ENCODE measurements at places on chromosomes 3 and 15.
A peak's percentile ranks its signal among the peaks of the same experiment; 100 is the strongest.

GRCh38 chr15:68371851-68372250 lies 60.1 kb downstream of the ITGA11 start:
- no peaks in the 10 kb centered on the region for H3K27me3 ChIP-seq
- H3K4me1 ChIP-seq, result peaks cover 39% of the 10 kb centered on the region
- H3K4me3 ChIP-seq, result no peak overlapping the region
- no peak overlapping the region for H3K27ac ChIP-seq
- no peaks in the 10 kb centered on the region for H3K36me3 ChIP-seq

GRCh38 chr3:150030841-150031240 lies 60.1 kb upstream of the PFN2 start:
- no peak overlapping the region for H3K4me3 ChIP-seq
- peaks cover 3% of the 10 kb centered on the region for H3K4me1 ChIP-seq
- H3K27me3 ChIP-seq, result no peaks in the 10 kb centered on the region

DNA sequence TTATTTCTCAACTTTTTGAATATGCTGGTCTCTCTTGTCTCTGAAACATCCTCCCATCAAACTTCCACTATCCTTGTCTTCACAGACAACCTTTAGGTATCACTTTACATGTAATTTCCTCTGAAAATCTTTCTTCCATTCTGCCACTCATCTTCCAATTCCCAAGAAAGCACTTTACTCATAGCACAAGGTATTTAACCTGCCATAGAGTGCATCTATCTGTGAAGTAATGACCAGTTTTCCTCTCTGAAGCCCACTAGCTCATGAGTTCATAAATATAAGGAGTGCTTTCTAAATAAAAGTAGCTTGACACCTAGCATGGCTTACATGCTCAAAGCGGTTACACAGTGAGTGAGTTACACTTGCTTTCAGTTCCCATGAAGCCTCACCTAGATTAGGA lies 160.7 kb upstream of the CMC1 start:
- H3K27me3 ChIP-seq, result no peaks in the 10 kb centered on the region
- no peak overlapping the region for H3K4me3 ChIP-seq
- H3K27ac ChIP-seq, result no peak overlapping the region

GRCh38 chr3:106333911-106334618 lies 465.3 kb upstream of the CBLB start:
- no peak for DNase-seq
- H3K36me3 ChIP-seq, result no peaks in the 10 kb centered on the region
- no peak overlapping the region for H3K4me3 ChIP-seq
- H3K27ac ChIP-seq, result no peak overlapping the region
- no peaks in the 10 kb centered on the region for H3K27me3 ChIP-seq

DNA sequence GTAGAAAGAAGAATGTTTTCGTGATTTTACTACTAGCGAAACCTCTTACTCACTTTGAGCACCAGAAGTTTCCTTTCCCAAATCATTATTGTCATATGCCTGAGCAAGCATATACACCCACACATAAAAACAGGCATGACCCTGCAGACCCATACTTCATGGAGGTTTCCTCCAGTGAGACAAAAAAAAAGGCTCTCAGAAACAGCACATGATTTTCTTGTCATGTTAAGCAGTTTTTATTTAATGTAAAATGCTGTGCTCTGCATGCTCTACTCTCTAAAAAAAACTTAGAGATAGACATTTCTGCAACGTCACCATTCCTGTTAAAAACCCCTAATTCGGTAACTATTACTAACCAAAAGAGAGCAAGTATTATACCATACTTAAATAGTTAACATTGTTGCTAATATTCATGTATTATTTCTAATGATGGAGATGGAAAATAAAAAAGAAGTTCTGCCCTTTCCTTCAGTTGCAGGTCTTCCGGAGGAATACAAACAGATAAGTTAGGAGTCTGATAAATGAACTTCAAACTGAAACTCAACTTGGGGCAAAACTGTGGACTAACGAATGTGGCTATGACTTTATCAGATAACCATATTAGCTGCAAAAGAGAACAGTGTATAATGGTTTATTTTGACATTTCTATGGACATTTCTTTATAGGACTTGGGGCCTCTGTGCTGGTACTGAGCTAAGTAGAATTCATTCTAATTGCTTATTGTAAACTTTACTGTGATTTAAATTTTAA lies 15.9 kb downstream of the CD200R1 start:
- no peak for DNase-seq
- H3K27me3 ChIP-seq, result no peaks in the 10 kb centered on the region
- peaks cover 6% of the 10 kb centered on the region for H3K36me3 ChIP-seq
- no peak overlapping the region for H3K27ac ChIP-seq
- H3K4me3 ChIP-seq, result no peak overlapping the region

DNA sequence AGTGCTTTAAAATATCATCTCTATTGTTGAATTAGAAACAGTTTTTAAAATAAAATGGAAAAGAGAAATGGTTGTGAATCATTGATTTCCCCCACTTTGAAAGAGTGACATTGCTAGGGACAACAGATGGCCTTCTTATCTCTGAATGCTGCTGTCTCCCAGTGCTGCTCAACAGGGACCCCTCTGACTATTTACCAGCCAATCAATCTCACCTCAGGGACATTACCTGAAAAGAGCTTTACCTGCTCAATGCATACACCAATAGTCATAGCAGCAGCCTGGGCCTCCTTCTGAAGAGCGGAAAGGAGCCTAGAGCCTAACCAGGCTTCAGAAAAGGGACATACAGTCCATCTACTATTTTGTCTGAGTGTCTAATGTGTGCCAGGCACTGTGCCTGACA lies 162.8 kb downstream of the CGGBP1 start:
- H3K4me1 ChIP-seq, result no peaks in the 10 kb centered on the region
- H3K4me3 ChIP-seq, result no peak overlapping the region
- no peaks in the 10 kb centered on the region for H3K27me3 ChIP-seq

DNA sequence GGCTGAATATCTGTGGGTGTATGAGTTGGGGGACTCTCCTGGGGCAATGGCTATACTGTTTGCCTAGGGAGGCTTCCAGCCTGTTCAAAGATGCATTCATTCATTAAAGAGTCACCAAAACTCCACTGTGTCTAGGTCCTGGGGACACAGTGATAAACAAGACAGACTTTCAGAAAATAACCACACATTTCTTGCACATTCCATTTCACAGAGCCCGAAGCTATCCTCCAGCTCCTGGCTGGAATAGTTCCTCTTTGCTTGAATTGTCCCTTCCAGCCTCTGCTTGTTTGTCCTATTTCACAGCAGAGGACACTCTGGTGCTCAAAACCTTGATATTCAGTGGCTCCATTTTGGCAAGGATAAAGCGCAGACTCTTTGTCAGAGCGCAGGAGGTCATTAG lies 61.7 kb upstream of the ITGA11 start:
- no peaks in the 10 kb centered on the region for H3K36me3 ChIP-seq
- no peak for DNase-seq
- no peaks in the 10 kb centered on the region for H3K4me1 ChIP-seq
- H3K4me3 ChIP-seq, result no peak overlapping the region

- peaks cover 15% of the 10 kb centered on the region for H3K4me1 ChIP-seq
- no peaks in the 10 kb centered on the region for H3K36me3 ChIP-seq
- H3K4me3 ChIP-seq, result no peak overlapping the region
- H3K27ac ChIP-seq, result no peak overlapping the region
- no peak for DNase-seq
Measured at GRCh38 chr3:153903430-153903829, 217.8 kb upstream of the ARHGEF26 start.

GRCh38 chr3:133851266-133851906 lies 44.3 kb downstream of the RAB6B start:
- no peaks in the 10 kb centered on the region for H3K27me3 ChIP-seq
- DNase-seq, result no peak
- no peaks in the 10 kb centered on the region for H3K36me3 ChIP-seq

DNA sequence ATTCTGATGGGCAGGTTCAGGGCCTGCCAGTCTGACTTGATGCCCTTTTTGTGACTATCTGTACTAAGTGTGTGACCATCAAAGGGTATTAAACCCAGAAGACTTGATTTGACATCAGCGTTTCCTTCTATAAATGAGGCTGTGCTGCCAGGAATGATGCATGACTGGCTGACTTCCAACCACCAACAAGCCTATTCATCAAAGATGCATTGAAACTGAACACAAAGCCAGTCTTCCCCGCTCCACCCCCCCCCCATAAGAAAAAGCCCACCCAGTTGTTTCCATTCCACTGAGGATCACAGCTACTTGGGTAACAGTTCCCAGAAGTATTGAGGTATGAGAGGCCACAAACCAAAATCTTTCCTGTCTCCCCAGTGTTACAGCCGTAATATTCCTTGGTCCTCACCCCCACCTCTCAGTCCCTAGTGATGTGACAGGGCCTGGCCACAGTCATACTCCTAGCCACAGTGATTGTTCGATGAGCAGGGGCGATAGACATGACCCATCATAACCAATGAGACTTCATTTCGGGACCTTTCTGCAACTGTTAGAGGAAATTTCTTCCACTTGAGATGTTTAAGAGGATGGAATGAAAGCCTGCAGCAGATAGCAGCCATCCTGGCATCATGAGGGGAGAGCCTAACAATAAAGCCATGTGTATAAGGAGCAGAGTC lies 22.6 kb downstream of the SH3BP5 start:
- H3K36me3 ChIP-seq, result no peaks in the 10 kb centered on the region
- DNase-seq, result no peak
- H3K4me1 ChIP-seq, result peaks cover 17% of the 10 kb centered on the region
- H3K27me3 ChIP-seq, result no peaks in the 10 kb centered on the region

GRCh38 chr3:40913192-40913591 lies 286.1 kb upstream of the CTNNB1 start:
- H3K27ac ChIP-seq, result no peak overlapping the region
- no peak for DNase-seq
- H3K27me3 ChIP-seq, result no peaks in the 10 kb centered on the region
- H3K36me3 ChIP-seq, result no peaks in the 10 kb centered on the region
- H3K4me3 ChIP-seq, result no peak overlapping the region
- peaks cover 2% of the 10 kb centered on the region for H3K4me1 ChIP-seq

DNA sequence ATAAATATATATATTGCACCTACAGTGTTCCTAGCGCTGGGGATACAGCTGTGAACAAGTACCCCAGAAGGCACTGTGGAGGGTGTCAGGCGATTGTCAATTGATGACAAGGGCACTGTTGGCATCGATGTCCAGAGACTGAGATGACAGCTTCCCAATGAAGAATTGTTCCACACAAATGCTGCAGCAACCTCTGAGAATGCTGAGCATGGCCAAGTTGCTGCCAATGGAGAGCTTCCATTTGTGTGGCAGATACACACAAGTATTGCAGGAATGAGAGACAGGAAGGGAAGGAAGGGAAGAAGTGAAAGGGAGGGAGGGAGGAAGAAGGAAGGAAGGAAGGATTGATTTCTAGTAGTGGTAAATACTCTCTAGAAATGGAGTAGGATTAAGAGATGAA lies 21.9 kb downstream of the LRTM1 start:
- DNase-seq, result no peak
- H3K4me1 ChIP-seq, result peaks cover 13% of the 10 kb centered on the region
- H3K36me3 ChIP-seq, result no peaks in the 10 kb centered on the region
- no peak overlapping the region for H3K4me3 ChIP-seq
- no peaks in the 10 kb centered on the region for H3K27me3 ChIP-seq

- no peak overlapping the region for H3K27ac ChIP-seq
- H3K36me3 ChIP-seq, result peaks cover 7% of the 10 kb centered on the region
- H3K27me3 ChIP-seq, result no peaks in the 10 kb centered on the region
- peaks cover 27% of the 10 kb centered on the region for H3K4me1 ChIP-seq
- H3K4me3 ChIP-seq, result no peak overlapping the region
Measured at GRCh38 chr3:52093756-52094545, 37.6 kb upstream of the DUSP7 start.

- DNase-seq, result no peak
- no peaks in the 10 kb centered on the region for H3K4me1 ChIP-seq
- H3K27me3 ChIP-seq, result no peaks in the 10 kb centered on the region
- peaks cover 6% of the 10 kb centered on the region for H3K36me3 ChIP-seq
- no peak overlapping the region for H3K4me3 ChIP-seq
Measured at GRCh38 chr3:116809208-116809607, 99.6 kb downstream of the TUSC7 start.

- peaks cover 46% of the 10 kb centered on the region for H3K4me1 ChIP-seq
- no peak for DNase-seq
- no peaks in the 10 kb centered on the region for H3K36me3 ChIP-seq
- no peak overlapping the region for H3K4me3 ChIP-seq
Measured at GRCh38 chr15:62809115-62809967, 233.2 kb upstream of the TPM1 start.

- H3K27me3 ChIP-seq, result peaks cover 2% of the 10 kb centered on the region
- no peak overlapping the region for H3K27ac ChIP-seq
- no peak for DNase-seq
- no peaks in the 10 kb centered on the region for H3K36me3 ChIP-seq
- H3K4me1 ChIP-seq, result peaks cover 4% of the 10 kb centered on the region
Measured at GRCh38 chr3:1506090-1506489, 413.3 kb downstream of the CNTN6 start.

DNA sequence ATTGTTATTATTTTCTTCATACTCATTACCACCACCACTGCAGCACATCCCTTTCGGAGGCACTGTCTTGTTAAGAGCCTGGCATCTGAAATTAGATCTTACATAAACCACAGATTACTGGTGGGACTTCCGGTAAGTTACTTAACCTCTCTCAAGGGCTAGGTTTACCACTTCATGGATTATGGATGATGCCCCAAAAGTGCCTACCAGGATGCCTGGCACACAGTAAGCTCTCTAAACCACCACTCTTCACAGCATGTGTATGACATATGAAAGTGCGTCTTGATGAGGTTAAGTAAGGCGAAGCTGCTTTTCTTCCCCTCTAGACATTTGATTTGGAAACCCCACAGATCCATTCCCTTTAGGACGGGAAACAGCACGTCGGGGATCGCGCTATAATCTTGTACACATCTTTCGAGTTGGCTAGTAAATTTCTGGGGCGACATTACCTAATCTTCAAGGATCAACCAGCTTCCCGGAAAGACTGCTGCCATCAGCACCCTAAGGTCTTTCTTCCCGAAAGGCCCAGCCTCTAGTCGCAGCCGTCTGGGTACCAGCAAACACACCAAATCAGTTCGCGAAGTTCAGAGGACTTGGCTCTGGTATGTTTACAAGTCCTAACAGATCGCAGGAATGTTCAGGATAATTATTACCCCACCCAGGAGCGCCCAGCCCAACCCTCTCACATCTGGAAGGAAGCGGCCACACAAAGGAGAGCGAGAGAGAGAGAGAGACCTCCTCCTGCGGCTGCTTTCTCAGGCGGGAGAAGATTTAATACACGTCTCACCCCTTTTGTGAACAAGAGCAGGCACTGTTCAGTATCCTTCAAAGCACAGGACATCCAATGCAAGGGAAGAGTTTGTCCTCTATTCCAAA lies 155.1 kb upstream of the FRMD4B start:
- peaks cover 41% of the 10 kb centered on the region for H3K27me3 ChIP-seq
- peak overlapping the region; percentile 95 for H3K4me3 ChIP-seq
- no peak overlapping the region for H3K27ac ChIP-seq
- DNase-seq, result peak; percentile 2
- H3K4me1 ChIP-seq, result peaks cover 16% of the 10 kb centered on the region

- H3K36me3 ChIP-seq, result no peaks in the 10 kb centered on the region
- no peaks in the 10 kb centered on the region for H3K27me3 ChIP-seq
- peaks cover 4% of the 10 kb centered on the region for H3K4me1 ChIP-seq
- no peak overlapping the region for H3K27ac ChIP-seq
- no peak overlapping the region for H3K4me3 ChIP-seq
Measured at GRCh38 chr15:99976811-99977271, 243.6 kb upstream of the LYSMD4 start.
